AG08395 (cell line): ENCODE measurements at places on chromosomes 5 and 9.
A peak's percentile ranks its signal among the peaks of the same experiment; 100 is the strongest.

DNA sequence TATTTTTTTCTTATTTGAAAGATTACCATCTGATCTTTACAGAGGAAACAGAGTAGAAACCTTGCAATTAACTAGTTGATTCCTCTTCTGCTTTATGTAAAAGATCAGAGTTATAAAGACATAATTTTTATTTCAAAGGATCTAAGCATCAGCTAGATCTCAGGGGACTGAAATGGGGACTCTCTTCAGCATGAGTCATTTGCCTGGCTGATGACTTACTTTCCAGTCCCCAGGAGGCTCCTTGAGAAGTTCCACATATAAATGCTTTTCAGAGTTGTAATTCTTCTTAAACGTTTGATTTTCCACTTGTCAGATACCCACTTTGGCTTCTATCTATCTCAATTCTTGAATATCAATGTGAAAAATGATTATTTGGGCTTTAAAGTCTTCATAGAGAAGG is 389.4 kb downstream of the RAB3C start:
- DNase-seq: peak; percentile 15

DNA sequence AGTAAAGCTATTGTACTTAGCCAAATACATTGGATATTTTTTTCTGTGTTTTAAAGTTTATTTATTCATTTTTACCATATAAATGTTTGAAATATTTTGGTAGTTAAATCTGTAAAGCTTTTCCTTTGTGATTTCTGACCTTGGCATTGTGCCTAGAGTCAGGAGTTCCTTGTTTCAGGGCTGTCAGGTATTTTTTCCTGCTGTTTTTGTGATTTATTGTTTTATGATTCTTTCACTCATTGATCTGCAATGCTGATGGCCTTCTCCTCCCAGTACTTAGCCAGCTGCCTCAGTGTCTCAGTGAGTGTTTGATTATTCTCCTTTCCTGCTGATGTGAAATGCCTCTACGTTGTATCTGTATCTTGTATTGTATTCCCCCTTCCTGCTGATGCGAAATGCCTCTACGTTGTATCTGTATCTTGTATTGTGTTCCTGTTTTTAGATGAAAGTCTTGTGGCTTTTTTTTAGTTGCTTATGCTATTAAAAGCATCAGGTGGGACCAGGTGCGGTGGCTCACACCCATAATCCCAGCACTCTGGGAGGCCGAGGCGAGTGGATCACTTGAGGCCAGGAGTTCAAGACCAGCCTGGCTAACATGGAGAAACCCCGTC is 61.0 kb downstream of the EHMT1 start:
- no peak for DNase-seq

- no peak for DNase-seq
Observed at GRCh38 chr9:96192710-96193109, 109.3 kb downstream of the HSD17B3 start.

DNA sequence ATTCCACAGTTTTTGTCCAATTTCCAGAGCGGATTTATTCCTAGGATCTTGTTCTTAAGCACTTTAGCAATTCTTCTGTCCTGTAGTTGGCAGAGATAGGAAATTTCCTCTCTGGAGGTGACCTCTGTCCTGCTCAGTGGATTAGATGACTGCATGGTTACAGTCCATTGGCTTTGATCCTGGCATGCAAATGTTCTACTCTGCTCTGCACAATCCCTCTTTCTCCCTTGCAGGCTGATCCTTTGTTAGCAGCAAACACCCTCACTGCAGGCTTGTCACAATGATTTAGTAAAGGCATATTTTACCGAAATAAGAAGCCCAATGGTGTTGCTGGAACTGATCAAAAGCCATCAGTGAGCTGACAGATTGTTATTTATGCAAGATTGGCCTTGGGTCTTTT is 243.8 kb downstream of the COX7C start:
- DNase-seq: no peak

DNA sequence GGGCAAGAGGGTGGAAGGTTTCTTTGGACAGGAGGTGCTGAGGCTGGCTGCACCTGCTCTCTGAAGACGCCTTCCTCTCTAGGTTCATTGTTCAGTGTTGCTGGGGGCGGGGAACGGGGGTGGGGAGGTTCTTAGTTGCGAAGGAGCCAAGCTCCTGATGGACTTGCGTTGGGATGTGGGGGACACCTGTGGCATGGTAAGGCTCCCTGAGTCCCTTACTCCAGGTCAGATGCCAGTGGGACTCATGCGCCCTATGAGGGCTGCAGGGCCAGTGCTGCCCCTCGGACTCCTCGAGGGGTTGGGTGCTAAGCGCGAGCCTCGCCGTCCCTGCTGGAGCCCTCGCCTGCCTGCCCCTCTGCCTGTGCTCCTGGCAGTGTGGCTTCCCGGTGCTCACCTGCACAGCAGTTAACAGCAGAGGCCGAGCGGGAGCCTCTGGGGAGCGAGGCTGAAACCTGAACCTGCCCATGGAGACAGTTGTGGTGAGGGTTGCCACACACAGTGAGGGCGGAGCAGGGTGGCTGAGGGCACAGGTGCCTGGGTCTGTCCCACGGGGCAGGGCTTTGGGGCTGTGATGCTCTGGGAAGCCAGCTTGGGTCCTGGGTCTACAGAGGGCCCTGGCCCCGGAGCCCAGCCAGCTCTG is 5.5 kb downstream of the RNU6ATAC start:
- DNase-seq: no peak

GRCh38 chr9:89879276-89879675 is 274.5 kb downstream of the GADD45G start:
- DNase-seq: no peak

DNA sequence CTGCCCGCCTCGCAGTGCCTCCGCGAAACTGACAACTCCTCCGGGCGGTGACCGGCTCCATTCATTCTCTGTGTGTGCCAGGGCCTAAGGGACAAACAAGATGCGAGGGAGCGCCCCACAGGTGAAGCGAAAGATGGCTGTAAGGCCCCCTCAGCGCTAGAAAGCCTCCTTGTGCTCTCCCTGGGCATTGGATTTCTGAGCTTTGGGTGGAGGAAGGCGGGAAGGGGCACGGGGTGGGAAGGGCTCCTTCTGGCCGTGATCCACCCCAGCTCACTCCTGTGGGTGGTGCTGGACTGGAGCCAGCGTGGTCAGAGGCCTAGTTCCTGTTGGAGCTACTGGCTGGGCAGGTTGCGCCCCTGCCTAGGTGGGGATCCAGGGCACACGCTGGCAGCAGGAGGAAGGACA is 943 bp downstream of the GALNT12 start:
- DNase-seq: no peak
